ENCODE measurements at places on chromosomes 12 and 14.

DNA sequence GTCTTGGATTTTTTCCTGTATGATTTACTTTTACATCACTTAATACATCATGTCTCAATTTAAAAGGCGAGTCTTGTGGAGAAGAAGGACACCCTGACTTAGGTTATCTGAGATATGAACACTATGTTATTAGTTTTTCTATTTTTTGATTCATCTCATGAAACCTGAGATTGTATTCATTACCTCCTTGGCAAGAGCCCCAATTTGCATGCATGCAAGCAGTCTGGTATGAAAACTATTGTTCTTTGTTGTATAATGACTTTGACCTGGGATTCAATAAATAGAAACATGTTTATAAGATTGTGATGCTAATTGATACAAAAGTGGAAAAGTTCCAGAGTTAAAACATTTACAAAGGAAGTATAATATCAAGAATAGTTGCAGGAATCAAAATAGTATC is 576.1 kb downstream of the NOVA1 start:
- no peak for DNase-seq

DNA sequence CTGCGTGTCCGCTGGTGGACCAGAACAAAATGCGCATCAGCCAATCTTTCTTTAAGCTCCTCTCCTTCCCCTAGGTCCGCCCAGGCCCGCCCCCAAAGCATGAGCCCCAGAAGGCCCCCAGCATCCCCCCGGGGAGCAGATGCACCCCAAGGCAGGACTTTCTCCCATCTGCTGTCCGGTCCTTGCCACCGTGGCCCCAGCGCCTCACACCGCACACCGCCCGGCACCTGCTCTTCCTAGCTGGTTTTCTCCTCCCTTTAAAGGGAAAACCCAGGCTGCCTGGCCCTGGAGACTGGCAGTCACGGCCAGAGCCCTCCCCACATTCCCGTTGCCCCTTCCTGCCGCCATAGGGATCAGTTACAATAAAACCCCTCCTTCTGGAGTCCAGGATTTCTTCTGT is 30.2 kb downstream of the RIMBP2 start:
- no peak for DNase-seq

DNA sequence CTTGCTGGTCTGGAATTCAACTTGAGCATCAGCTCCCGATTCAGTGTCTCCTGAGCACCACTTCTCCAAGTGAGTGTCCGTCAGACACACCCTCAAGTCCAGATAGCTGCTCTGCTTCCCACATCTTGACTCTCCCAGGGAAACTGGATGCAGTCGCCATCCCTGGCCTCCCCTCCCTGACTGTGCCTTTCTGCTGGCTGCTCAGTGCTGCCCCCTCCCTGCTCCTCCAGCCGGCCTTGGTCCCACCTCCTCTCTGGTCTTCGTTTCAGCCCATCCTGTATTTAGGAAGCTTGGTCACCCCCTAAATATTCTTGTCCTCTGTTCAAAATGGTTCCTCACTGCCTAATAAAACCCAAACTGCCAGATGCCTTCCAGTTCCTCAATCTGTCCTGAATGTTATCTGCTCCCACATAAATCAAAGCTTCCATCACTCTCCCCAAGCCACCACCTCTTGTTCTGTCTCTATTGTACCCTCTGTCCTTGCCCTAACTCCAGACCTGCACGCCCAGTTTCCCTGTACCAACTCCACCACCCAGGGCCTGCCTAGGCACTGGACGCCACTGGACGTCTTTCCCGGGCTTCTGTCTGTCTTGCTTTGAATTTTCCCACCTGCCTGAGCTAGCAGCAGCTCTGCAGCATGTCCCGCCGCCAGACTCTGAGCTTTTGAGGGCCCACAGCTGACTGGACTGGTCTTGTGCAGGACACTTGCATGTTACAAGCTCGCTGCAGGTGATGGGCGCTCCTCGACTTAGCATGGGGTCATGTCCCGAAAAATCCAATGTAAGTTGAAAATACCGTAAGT is 33.8 kb downstream of the CCDC92 start:
- DNase-seq, result no peak

DNA sequence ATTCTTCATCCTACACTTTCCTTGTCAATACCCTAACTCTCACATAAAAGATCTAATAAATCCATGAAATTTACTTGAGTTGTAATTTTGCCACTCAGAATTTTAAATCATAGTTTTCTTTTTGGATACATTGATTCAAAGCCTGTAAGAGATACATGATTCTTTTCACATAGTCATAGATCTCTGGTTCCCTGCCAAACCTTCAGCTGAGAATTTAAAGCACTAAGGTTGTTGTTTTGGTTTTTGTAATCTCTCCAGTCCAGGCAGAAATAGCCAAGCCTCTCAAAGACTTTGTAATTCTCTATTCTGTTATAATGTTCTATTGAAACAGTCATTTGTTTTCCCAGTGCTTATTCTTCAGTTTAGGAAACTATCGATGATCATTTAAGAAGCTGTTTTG is 273.9 kb downstream of the TRHDE start:
- DNase-seq, result no peak

GRCh38 chr14:98608071-98609060 is 663.6 kb downstream of the BCL11B start:
- DNase-seq, result no peak

- no peak for DNase-seq
These were observed 30.1 kb upstream of the PWP1 start for GRCh38 chr12:107655281-107656065.

GRCh38 chr12:761256-761655 is 8.9 kb downstream of the WNK1 start:
- DNase-seq, result no peak

- DNase-seq, result no peak
These were observed 27.7 kb upstream of the FZD10 start for GRCh38 chr12:130134563-130134915.

DNA sequence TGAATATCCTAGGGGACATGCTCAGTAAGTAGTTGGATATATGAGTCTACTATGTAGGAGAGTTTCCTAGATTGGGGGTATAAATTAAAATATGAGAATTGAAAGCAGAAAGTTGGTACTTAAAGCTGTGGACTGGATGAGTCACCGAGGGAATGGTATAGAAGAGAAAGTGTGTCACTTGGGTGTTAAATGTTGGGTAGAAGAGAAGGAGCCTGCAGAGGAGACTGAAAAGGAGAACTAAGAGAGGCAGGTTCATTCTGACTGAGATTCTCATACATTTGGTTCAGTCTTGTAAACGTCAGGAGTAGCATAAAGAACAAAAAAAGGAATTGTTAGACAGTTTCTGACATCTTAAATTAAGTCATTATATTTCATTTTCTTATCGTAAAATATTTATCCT is 19.9 kb downstream of the LRRC9 start:
- no peak for DNase-seq

DNA sequence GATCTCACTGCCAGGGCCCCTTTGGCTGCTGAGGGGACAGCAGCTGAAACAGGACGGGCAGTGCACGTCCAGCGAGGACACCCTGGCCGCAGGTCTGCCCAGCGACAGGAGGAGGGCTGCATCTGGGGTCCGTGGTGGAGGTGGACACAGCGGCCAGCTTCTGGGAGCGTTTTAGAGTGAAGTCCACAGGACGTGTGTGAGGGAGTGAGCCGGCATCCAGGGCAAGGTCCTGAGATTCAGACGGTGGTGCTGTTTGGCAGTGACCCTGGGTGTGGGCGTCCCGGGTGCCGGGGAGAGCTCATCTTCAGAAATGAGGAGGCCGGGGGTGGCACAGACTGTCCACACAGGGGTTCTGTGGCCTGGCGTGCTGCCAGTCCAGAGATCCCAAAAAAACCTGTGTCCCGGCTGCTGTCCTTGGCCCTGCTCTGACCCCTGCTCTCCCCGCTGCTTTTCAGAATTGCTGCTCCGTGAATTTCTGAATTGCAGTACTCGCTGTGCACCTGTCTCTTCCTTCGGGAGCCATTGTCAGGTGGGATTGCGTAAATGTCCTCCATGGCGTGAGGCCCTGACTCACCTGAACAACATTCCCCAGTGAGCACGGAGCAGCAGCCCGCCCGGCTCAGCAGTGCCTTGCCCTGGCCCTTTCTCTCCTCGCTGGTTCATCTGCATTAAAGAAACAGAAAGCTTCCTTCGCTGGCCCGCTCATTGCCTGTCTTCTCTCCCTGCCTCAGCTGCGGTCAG is 183.5 kb upstream of the C14orf180 start:
- DNase-seq, result no peak

DNA sequence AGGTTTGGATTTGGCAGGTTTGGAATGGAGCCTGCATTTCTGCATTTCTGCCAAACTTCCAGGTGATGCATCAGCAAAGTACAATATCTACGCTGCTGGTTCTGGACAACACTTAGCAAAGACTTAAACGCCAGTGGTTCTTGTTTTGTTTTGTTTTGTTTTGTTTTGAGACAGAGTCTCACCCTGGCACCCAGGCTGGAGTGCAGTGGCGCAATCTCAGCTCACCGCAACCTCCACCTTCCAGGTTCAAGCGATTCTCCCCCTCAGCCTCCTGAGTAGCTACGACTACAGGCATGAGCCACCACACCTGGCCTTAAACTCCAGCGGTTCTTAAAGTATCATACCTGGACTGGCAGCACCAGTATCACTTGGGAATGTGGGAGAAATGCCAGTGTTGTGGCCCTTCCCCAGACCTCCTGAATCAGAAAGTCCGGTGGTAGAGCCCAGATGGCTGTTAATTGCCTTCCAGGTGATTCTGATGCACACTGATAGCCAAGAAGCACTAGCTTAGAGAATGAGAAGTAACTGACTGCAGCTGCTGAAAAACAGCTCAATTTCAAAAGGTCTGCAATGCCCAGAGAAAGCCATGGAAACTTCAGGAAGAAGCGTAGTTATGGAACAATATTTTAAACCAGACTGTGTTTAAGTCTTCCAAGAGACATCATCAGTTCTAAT is 114.8 kb upstream of the FOXN3 start:
- DNase-seq, result no peak

GRCh38 chr12:111650912-111651311 is 34.8 kb downstream of the BRAP start:
- no peak for DNase-seq

- DNase-seq, result no peak
These were observed 51.6 kb downstream of the RPS6KA5 start for GRCh38 chr14:91008759-91009409.

DNA sequence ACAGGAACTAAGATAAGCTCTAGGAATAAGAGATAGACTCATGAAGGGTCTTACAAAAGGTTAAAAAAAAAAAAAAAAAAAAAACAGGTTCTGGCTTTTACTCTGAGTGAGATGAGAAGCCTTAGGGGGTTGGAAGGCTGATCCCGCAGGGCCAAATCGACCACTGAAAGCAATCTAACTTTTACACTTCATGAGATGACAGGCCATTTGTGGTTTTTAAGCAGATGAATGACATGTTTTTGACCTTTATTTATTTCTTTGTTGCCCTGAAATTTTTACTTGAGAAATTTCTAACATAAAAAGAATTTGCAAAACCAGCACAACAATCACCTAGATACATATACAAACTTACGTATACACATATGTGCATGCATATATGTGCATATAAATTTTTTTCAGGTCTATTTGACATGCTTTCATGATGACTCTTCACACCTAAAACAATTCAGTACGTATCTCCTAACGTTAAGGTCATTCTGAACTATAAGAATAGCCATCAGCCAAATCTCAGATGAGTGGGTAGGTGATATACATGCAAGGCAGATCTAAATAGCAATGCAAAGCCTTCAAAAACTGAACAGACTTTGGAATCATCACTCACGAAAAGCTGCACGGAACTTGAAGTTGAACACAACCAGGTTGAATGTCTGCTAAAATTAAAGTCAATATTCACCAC is 87.0 kb downstream of the R3HDM2 start:
- DNase-seq, result no peak

GRCh38 chr14:82854131-82854530 is 1320.5 kb upstream of the SEL1L start:
- DNase-seq, result no peak

DNA sequence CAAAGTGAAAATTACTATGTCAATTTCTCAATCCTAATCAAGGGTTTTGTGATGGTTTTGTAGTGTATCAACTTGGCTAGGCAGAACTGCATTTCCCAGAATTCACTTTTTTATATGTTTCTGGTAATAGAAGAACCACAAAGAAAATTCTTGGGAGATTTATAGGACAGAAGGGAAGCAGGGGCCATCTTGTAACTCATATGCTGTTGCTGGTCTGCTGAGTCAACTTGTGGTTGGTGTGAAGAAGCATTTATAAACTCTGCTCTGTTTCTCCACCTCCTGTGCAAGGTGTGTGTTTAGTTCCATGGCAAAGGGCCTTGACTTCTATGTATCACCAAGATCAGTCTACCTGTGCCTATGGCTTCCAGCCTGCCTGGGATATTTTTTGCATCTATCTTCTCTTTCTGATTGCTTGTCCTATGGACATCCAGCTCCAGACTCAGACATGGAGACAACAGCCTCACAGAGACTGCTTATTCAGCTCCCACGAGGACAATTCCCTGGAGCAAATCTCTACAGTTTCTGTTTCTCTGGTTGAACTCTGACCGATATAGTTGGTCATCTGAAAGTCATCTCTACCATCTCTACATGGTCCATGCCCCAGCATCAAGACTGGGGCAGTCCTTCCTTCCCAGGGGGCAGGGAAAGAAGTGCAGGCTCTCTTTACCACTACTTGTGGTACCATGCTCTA is 364.3 kb upstream of the DDHD1 start:
- no peak for DNase-seq

DNA sequence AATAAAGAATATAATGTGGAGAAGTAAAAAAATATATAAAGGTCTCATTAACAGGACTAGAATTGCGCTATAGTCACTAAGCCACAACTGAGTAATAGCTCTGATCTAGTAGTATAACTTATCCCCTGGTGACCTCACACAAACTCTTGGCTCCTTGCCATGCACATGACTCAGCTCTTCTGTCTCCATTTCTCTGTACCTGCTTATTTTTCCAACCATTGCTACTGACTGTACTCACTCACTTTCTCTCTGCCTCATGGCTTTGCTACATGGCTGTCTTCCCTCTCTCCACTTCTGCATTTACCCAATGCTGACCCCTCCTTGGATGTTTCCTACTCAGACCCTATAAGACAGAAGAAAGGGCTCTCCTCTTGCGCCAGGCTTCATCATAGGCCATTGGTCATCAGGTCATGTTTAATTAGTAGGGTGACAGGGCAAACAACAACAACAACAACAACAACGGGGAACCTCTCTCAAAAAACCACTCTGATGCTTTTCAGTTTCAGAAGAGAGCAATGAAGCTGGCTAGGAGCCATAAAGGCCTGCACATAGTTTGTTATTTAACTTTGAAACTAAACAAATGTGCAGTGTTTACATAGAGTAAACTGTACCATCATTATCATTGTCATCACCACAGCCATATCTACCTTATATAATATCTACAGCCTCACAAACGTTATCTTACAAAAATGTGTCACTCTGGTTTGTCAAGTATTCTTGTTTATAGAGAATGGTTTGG is 25.6 kb upstream of the KRAS start:
- DNase-seq, result no peak

DNA sequence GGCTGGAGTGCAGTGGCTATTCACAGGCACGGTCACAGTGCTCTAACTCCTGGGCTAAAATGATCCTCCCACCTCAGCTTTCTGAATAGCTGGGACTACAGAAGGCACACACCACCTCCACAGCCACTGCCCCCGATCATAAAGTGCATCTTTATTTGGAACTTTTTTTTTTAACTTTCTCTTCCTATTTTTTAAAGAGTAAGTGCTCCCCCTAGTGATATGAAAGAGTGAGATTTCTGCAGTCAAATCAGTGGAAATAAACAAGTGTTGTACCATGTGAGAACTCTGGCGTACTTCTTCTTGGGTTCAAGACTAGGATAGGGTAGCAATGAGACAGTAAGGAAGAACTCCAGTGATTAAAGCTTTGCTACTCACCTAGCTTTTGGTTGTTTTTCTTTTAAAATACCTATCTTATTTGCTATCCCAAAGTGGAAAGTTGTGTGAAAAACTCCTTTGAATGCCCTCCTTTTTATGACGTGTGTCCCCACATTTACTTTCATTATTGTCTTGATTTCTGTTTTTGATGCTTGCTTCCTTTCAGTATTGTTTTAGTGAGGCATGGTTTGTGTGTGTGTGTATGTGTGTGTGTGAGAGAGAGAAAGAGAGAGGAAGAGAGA is 6.6 kb downstream of the PPP4R4 start:
- DNase-seq, result no peak
